ENCODE measurements at places on chromosomes 12 and 14.

- no peak for DNase-seq
Observed at GRCh38 chr12:828726-829395, 76.5 kb downstream of the WNK1 start.

- no peak for DNase-seq
Observed at GRCh38 chr12:10952645-10953044, 13.6 kb upstream of the TAS2R14 start.

DNA sequence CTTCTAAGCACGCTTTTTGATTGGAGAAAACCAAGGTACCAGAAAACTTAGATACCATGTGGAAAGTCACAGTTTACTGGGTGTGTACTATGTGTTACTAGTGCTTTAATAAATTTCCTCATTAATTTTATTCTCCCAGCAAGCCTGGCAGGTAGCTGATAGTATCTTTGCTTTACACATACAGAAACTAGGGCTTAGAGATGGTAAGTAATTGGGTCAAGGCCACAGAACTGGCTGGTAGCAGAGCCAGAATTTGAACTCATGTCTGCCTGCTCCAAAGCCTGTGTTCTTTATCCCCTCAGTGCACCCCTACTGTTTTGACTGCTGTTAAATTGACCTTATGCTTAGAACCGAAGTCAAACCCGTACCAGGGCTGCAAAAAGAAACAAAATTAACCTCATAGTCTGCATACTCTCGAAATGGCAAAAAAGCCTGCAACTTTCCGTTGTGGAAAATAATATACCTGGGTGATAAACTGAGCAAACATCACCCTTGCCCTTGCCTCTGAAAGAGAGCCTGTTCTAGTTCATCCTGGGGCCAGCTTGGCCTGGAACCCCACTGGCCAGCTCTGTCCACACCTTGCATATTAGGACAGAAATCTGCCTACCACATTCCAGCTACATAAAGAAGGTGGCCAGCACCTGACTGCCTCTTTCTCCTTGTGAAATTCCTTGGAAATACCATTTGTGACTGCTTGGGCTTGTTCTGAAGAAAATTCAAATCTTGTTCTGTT lies 118.9 kb downstream of the ETV6 start:
- DNase-seq: no peak

- no peak for DNase-seq
Observed at GRCh38 chr12:6965714-6966113, 4.8 kb downstream of the PHB2 start.

- DNase-seq: no peak
Observed at GRCh38 chr14:55426891-55427290, 13.5 kb downstream of the TBPL2 start.

GRCh38 chr14:70999117-70999516 lies 91.9 kb downstream of the PCNX1 start:
- no peak for DNase-seq

All from NCI-H1694 treated with DMSO at 0.1 percent for 48 hours (cell line).